ENCODE measurements at places on chromosomes 11 and 22.

DNA sequence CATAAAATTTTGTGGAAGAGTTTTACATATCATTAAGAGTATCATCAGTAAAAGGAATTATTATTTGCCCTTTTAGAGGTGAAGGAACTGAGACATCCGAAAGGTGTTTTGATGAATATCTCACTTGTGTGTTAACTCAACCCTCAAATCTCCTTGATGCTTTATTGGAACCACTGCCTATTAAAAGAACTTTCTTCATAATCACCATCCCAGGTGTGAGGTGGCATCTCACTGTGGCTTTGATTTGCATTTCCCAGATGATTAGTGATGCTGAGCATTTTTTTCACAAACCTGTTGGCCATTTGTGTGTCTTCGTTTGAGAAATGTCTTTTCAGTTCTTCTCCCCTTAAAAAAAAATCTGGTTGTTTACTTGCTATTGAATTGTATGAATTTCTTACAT is 134.0 kb upstream of the SYN3 start:
- DNase-seq = no peak

DNA sequence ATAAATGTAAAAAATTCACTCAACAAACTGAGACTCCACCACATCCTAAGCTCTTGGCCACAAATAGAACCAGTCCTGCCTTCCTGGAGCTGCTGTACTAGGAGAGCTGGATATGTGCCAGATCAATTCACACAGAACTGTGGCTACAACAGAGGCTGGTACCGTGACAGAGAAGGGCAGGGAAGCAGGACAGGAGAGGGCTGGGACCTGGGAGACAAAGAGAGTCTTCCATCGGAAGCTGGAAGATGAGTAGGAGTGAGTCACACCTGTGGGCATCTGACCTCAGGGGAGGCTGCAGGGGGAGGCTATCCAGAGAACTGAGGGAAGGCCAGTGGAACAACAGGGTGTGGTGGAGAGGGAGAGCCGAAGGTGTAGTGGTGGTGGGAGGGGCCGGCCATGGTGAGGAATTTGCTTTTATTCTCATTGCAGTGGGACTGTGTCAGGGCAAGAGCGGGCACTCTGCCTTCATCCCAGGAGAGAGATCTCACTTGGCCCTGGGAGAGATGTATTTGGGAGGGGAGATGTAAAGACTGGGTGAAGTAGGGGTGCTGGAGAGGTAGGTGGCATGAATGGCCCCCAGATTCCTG is 1.9 kb upstream of the LTBP3 start:
- no peak for DNase-seq

DNA sequence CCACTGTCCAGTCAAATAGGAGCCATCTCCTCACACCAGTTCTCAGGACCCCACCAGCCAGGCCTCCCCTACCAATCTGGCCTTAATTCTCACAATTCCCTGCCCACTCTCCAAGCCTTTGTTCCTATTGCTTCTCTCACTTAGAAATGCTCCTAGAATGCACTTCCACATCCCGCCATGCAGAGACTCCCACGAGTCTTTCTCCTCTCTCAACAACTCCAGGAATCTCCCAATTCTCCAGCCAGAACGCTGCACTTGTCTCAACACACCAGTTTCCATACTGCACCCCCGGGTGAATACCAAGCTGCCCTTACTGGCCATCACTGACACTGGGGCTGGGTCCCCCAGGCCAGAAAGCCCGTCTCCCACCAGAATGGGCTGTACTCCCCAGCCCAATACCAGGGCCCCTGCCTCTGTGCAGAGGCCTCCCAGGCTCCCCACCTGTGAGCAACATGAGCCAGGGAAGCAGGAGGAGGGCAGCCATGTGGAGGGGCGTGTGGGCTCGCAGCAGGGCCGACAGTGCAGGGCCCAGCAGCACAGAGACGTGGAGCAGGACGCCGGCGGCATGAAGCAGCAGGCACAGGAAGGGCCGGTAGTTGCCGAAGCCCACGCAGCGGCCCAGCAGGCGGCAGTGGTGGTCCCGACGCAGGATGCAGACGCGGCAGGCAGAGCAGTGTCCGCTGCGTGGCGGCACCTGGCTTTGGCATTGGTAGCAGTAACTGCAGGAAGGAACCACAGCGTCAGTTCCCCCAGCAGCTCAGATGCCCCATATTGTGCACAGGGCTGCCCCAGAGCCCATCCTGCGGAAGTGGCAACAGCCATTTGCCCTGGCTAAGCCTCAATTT is 2.4 kb downstream of the ZDHHC24 start:
- peak; percentile 30 for DNase-seq

- DNase-seq = no peak
Observed at GRCh38 chr11:58742981-58743880, 11.5 kb upstream of the GLYAT start.

GRCh38 chr11:72741429-72741833 is 10.8 kb downstream of the ARAP1 start:
- DNase-seq = no peak

DNA sequence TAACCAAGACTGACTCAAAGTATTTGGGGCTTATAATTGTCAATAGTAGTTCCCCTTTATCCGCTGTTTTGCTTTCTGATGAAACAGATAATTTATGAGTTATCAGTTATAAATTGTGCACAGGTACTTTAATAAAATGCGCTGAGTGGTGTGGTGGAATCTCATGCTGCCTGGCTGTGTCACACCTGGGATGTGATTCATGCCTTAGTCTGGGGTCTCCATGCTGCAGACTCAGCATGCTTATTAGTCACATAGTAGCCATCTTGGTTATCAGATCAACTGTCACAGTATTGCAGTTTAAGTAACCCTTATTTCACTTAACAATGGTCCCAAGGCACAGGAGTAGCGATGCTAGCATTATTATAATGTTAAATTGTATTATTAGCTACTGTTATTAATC is 995.2 kb downstream of the NTM start:
- no peak for DNase-seq

DNA sequence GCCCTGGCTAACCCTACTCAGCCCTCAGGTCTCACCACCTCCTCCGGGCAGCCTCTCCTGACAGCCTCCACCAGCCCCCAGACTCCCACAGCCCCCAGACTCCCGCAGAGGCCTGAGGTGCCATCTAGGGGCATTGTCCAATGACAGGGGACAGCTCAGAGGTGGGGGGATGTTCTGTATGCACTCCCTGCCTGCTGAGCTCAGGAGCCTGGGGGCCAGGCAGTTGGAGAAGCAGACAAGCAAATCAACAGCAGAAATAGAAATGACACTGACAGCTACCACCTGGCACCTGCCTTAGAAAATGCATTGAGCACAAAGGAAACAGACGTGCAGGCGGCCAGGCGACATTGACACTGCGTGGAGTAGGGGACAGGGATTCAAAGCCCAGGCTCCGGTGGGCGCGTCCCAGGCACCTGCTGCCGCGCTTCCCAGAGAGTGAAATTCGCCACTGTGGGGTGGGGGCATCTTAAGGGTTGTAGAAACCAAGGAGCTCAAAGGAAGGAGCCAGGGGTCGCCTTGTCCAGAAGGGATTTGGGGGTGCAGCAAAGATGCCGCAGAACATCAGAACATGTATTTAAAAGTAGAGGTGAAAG is 22.5 kb upstream of the WNT7B start:
- no peak for DNase-seq

Measured in activated T-cell treated with anti-CD3 and anti-CD28 coated beads for 24 hours (primary cell).